Activated CD8-positive, alpha-beta memory T cell treated with anti-CD3 and anti-CD28 coated beads, Interleukin-2, amount 50 U/mL, for 4 hours (primary cell): ENCODE measurements at places on chromosomes 12 and 14.

DNA sequence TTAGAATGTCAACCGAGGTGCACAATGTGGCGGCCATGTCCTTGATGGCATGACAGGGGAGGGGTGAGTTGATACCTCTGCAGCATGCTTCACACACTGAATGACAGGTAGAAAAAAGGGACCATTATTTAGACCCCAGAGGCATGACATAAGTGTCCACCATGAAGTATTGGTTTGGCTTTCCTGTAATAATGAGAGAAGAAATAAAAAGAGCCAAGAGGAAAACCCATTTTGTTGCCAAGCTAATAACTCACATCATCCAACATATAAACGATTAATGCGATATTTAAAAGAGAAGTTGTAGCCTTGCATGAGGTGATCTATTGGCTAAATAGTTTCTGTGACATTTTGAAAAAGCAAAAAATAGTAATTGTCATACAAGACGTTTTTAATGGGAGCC, 343.4 kb downstream of the LRIG3 start:
- no peak for DNase-seq

GRCh38 chr14:83913476-83913875, 1616.5 kb upstream of the FLRT2 start:
- DNase-seq, result no peak

DNA sequence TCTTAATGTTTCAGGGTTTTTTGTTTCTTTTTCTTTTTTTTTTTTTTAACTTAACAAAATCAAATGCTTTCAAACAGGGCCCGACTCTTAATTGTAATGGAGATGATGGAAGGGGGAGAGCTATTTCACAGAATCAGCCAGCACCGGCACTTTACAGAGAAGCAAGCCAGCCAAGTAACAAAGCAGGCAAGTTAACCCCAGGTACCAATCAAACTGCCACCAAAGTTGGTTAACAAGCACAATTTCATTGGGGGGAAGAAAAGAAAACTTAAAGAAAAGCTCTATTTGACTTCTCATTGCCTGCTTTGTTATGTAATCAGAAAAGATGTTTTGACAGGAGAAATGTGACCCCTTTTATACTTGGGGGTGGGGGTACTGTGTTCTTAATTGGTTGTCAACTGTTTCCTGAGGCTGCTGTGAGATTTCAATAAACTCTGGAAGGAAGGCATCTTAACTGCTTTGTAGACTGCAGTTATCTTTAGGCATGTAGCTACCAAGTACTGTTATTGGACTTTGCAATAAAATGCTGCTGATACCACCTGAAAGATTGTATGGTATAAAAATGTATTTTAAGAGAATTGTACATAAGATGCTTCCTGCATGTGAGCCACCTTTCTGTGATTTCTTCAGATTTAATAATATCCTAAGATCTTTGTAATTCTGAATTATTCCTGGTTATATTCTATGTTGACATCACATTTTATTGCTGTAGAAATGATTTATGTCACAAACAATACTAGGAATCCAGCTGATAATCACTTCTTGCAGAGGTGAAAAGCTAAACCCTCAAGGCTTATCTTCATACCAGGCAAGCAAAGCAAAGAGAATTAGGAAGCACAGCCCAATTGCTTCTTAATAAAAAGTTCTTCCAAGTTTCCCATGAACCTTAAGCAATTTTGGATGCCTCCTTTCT, 26.9 kb downstream of the MAPKAPK5 start:
- no peak for DNase-seq

DNA sequence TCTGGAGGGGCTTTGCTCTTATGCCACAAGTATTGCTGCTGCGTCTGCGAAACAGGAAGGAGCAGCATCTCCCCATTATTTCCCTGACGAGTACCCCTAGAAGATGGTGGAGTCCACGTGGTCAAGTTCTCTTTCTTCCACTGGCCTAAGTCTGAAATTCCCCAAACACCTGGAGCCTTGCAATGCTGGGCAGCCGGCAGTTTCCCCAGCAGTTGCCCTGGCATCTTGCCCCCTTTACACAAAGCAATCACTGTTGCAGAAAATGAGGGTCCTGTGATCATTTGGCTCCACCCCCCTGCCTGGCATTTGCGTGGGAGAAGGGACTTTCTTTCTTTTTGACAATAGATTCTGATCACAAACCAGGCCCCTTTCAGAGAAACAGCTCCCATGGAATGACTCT, 56.9 kb downstream of the FOS start:
- no peak for DNase-seq

DNA sequence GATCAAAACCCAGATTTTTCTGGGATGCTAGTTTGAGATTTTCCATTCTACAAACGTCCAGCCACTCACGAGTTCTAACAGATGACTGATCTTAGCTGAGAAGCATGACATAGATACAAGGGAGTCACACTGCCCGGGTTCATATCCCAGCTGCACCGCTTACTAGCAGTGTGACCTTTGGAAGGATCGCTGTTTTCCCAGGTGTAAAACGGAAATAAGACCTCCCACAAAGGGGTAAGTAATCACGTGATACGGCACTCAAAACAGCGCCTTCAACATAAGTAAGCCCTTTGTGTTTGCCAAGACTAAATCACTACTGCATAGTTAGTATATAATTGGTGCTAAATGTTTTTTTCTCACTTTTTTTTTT, 624 bp upstream of the PWP1 start:
- peak; percentile 26 for DNase-seq

GRCh38 chr12:98492580-98493140, 22.7 kb upstream of the TMPO start:
- DNase-seq, result no peak
